ENCODE measurements at places on chromosomes 5 and 9. TPM values are rescaled to one million over a fixed set of nuclear protein-coding genes. Genes with fewer than 3 reads are reported as not detected.

Gene KCTD16
- polyA plus RNA-seq = not detected

Gene SLC25A2
- polyA plus RNA-seq = not detected

Gene NEUROG1
- not detected for polyA plus RNA-seq

Gene CYFIP2
- polyA plus RNA-seq = 45.6 TPM

Gene IFNA2
- not detected for polyA plus RNA-seq

Gene PCDHA3
- not detected for polyA plus RNA-seq

Gene NRARP
- polyA plus RNA-seq = not detected

Gene AHRR
- polyA plus RNA-seq = 0.15 TPM

Gene FBXL7
- polyA plus RNA-seq = not detected

GRCh38 chr5:120655828-120656435 is 191.8 kb downstream of the PRR16 start:
- no peak for DNase-seq

- DNase-seq = no peak
Measured at GRCh38 chr5:145632701-145633100, 202.4 kb downstream of the PRELID2 start.

DNA sequence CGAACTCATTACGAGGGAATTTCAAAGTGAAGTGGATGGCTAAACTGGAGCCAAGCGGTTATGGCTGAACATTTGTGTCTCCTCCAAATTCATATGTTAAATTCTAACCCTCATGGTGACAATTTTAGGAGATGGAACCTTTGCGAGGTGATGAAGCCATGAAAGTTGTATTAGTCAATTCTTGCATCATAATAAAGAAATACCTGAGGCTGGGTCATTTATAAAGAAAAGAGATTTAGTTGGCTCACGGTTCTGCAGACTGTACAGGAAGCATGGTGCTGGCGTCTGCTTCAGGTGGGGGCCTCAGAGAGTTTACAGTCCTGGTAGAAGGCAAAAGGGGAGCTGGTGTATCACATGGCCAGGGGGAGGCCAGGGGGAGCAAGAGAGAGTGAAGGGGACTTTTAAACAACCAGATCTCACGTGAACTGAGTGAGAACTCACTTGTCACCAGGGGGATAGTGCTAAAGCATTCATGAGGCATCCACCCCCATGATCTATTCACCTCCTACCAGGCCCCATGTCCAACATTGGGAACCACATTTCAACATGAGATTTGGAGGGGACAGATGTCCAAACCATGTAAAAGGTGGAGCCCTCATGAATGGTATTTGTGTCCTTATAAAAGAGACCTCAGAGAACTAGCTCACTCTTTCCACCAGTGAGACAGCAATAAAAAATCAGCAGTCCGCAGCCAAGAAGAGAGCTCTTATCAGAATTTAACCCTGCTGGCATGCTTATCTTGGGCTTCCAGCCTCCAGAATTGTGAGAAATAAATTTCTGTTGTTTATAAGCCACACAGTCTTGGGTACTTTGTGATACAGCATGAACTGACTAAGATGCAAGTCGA is 143.4 kb downstream of the MTRR start:
- no peak for DNase-seq

- peak; percentile 96 for DNase-seq
Measured at GRCh38 chr5:111530298-111530740, 18.0 kb upstream of the STARD4 start.

DNA sequence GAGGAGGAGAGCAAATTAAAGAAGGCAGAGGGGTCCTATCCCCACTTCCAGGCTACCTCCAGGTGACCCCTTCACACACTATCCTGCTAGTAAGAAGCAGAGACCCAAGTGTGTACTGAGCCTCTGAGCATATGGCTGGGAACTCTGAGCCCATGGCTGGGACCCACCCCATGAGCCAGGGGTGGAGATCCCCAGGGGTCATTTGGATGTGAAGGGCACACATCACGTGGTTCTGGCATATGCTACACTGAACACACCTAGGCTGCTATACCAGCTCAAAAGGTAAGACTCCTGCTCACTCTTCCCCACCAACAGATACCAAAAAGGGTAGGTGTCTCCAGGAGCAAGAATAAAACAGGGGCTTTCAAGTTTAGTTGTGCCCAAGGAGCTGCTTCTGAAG is 149.9 kb downstream of the FRMD3 start:
- DNase-seq = no peak

DNA sequence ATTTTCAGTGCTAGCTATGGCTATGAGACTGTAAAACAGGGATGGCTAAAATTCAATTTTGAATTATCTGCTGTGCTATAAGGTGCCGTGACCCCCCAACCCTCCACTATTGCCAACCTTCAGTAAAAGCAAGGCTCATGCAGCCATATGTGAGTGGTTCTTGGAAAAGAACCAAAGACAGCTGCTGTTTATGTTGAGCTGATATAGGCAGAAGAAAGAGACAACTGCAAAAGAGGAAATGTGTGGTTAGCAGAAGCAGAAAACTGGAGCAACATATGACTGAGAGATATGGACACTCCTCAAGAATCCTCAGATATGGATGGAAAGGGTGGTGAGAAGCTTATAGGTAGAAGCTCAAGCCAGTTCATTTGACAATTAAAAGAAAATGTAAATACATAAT is 200.3 kb downstream of the TLE1 start:
- DNase-seq = no peak

- DNase-seq = no peak
Measured at GRCh38 chr5:155947394-155948062, 379.4 kb upstream of the SGCD start.

DNA sequence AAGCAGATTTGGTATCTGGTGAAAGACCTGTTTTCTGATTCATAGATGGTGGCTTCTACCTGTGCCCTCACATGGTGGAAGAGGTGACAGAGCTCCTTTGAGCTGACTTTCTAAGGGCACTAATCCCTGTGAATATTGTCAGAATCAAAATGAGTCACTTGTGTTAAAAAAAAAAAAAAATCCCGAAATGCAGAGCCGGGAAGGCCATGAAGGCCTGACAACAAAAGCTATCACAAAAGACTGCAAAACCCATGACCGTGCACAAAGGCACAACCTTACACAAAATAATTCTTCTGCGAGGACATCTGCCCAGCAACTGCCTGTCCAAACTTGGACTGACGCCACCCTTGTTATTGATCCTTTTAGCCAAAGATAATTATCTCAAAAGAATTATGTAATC is 19.6 kb upstream of the UBTD2 start:
- no peak for DNase-seq

All from CD14-positive monocyte (primary cell).